CD4-positive, alpha-beta T cell treated with Interleukin-6 for 4 hours (primary cell): ENCODE measurements at places on chromosomes 5 and 9.

DNA sequence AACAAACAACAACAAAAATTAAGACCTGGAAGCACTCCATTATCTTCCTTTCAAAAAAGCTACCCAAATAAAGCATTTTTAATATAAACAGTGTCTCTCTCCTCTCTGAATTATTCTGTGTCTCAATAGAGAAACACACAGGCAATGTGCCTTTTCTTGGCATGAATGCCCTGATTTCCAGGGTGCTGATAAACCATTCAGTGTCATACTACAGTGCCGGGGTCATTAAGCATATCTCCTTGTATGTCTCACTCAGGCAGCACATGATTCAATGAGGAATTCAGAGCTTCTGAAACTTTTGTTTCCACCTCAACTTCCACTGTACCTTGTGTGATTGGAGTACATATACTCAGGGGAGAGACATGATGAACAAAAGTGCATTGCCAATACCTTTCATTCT, 294.0 kb upstream of the SLC24A2 start:
- DNase-seq: no peak

DNA sequence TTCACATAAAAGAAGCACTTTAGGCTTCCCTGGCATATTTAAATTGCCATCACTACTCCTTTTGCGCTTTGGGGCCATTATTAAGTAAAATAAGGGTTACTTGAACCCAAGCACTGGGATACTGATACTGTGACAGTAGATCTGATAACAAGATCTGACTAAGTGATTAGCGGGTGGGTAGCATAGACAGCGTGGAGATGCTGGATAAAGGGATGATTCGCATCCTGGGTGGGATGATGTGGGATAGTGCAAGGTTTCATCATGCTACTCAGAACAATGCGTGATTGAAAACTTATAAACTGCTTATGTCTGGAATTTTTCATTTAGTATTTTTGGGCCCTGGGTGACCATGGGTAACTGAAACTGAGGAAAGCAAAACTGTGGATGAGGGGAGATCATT, 75.1 kb downstream of the PTTG1 start:
- DNase-seq: no peak

GRCh38 chr5:95941756-95942155, 19.9 kb downstream of the ELL2 start:
- no peak for DNase-seq

- DNase-seq: peak; percentile 7
Measured at GRCh38 chr5:37208883-37209797, 40.0 kb downstream of the CPLANE1 start.
